ENCODE measurements at places on chromosomes 7 and 10.
A peak's percentile ranks its signal among the peaks of the same experiment; 100 is the strongest.

DNA sequence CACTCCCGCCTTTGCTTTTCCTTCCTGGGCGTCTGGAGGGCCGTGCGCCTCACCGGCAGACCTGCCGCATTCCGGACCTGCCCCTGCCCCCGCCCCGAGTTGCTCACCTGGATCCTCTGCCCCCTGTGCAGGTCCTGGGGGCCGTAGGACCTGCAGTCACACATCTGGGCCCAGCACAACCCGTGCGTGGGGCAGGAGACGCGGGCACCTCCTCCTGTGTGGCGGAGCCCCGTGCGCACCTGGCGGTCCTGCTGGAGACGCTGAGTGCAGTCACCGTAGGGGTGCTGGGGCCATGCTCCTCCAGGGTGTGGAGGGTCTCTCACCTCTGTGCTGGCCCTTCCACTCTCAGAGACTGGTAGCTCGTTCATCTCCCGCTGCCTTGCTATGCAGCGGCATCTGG is 85.5 kb downstream of the DNAJB6 start:
- no peak for ATAC-seq

- ATAC-seq, result no peak
Observed at GRCh38 chr10:6274040-6274439, 71.3 kb downstream of the PFKFB3 start.

- no peak for ATAC-seq
Observed at GRCh38 chr7:158164101-158165095, 423.2 kb downstream of the PTPRN2 start.

DNA sequence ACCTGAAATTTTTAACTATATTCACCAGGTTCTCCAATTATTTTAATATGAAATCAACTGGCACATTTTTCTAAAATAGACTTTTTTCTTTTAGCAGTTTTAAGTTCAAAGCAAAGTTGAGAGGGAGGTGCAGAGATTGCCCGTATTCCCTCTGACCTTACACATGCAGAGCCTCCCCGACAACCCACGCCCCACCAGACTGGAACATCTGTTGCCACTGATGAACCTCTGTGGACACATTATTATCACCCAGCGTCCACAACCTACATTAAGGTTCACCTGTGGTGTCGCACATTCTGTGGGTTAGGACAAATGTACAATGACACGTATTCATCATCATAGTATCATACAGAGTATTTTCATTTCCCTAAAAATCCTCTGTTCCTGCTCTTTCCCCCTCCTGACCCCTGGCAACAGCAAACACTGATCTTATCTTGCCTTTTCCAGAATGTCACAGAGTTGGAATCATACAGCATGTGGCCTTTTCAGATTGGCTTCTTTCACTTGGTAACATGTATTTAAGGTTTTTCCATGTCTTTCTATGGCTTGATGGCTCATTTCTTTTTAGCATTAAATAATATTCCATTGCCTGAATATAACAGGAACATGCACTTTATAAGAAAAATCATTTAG is 37.1 kb downstream of the COBL start:
- no peak for ATAC-seq

DNA sequence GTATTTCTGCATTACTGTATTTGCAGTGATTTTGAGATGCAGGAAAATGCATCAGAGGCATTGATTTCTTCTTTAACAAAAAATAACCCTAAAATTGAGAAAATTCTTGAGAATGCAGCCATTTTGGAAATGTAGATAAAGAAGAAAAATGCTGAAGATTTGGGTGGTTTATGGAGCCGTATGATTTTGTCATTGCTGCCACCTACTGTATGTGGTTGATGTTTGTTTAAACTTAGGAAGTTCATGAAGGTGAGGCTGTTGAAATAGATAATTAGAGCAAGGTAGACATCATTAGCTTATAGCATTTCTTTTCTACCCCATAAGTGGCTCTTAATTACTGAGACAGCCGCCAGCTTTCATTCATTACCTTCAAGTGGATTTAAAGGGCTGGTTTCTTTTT is 92.1 kb upstream of the SAMD8 start:
- ATAC-seq, result no peak

- no peak for ATAC-seq
Observed at GRCh38 chr7:102190776-102191350, 95.8 kb upstream of the SH2B2 start.

GRCh38 chr7:12620371-12620770 is 49.9 kb downstream of the SCIN start:
- ATAC-seq, result no peak

DNA sequence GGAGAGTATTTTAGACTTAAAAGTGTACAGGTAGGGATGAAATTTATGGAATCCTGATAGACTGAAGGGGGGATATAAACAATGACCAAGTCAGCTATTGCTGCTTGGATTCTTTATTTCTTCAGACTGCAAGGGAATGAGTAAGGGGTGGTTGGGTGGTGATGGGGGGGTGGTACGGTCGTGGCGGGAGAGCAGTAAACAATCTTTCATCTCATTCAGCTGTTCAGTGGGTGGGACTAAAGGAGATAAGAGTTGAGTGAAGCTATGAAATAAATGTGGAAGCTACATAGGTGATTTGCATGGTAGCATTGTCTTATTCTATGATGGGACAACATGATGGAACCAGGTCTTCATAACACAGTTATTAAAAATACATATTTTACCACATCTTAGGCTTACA is 1.8 kb downstream of the SEPTIN7 start:
- ATAC-seq, result no peak

DNA sequence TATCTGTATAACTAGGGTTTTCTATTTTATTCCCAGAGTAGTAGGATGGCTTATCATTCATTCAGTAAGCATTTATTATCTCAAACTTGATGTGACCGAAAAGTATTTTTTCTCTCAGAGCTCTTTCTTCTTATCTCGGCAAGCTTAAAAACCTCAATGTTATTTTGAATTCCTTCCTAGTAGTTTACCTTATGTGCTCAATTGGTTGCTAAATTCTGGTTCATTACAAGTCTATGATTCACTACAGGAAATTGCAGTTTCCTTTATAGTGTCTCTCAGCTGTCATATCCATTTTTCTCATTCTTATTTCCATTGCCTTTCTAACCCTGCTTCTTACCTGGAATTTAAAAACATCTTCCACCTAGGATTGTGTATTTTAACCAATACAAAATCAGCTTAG is 12.6 kb upstream of the ICA1 start:
- ATAC-seq, result no peak

DNA sequence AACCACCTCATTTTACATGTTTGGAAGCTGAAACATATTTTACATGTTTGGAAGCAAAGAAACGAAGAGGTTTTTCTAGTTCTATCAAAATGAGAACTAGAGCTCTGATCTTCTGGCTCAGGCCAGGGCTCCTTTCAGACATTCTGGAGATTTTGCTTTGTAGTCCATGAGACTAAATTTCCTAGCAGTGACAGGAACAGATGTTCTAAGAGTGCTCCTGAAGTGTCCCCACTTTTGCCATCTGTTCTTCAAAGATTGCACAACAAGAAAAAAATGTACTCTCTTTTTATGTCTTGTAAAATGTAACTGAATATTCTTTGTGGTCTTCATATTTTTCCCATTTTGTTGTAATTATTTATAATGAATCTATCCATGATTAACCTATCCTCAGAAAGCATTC is 196.4 kb upstream of the PCLO start:
- no peak for ATAC-seq

- ATAC-seq, result no peak
Observed at GRCh38 chr7:45457591-45457990, 116.6 kb upstream of the ADCY1 start.

GRCh38 chr7:22765609-22766008 is 38.6 kb downstream of the IL6 start:
- no peak for ATAC-seq

- no peak for ATAC-seq
Observed at GRCh38 chr10:104234934-104235333, 2.8 kb upstream of the CFAP43 start.

GRCh38 chr7:47557694-47558670 is 23.9 kb downstream of the TNS3 start:
- peak; percentile 59 for ATAC-seq

DNA sequence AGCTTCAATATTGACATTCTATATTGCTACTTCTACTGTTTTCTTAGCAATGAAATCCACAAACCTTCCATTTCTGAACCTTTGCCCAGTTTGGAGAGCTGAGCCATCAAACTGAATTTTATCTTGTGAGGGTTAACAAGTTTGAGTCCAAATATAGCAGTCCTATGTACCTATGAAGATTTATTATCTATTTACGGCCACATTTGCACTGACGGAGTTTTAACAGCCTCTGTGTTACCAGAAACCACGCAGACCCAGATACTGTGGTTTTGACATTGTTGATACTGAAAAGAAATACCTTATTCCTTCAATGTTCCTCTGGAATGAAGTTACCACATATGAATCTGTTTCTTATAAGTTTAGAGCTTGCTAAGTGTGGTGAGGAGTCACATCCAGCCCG is 172.6 kb downstream of the FGFR2 start:
- no peak for ATAC-seq

GRCh38 chr7:83996879-83997278 is 197.7 kb downstream of the SEMA3A start:
- no peak for ATAC-seq

DNA sequence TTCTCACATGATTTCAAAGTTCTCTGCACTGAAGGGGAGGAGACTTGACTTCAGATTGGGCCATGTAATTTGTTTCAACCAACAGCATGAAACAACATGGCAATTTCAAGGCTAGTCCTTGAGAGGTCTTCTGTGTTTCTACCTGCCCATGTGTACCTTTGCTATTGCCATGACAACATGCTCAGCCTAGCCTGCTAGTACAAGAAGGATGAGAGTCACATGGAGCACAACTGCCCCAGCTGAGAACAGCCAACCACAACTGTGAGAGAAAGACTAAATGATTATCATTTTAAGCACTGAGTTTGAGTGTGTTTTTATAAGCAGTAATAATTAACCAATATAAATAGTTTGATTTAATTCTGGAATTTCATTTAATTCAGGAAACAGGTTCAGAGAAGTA is 41.9 kb downstream of the ANKMY2 start:
- ATAC-seq, result no peak

- ATAC-seq, result no peak
Observed at GRCh38 chr7:10429511-10429910, 544.2 kb upstream of the PHF14 start.

DNA sequence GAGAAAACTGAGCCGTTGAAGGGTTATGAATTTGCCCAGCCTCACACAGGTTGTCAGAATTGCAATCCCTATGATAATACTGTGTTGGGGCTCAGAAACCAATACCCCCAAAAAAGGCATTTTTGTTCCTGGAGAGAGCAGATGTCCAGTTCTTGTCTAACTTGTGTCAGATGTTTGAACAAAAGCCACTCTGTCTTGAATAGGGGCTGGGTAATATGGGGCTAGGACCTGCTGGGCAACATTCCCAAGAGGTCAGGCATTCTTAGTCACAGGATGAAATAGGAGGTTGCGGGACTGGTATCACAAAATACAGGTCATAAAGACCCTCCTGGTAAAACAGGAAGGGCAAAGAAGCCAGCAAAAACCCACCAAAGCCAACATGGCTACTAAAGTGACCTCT is 482.1 kb downstream of the IPMK start:
- no peak for ATAC-seq

DNA sequence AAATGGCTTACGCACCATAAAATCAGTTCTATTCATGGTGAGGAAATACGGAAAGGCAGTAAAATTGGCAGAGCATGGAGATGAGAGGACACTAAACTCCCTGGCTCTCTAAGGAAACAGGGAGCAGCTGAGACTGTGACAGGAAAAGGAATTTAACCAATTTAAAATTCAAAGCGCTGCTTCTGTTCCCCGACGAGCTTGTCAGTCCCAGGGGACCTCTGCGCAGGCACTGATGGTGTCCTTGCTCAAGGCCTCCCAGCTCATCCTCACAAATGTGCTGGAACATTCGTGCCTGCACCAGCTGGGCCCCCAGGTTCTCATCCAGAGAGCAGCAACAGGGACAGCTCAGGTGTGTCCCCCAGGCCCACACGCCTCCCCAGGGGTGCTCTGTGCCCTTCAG is 101.4 kb downstream of the MAD1L1 start:
- ATAC-seq, result no peak

- no peak for ATAC-seq
Observed at GRCh38 chr7:33671531-33672262, 233.6 kb upstream of the BMPER start.

DNA sequence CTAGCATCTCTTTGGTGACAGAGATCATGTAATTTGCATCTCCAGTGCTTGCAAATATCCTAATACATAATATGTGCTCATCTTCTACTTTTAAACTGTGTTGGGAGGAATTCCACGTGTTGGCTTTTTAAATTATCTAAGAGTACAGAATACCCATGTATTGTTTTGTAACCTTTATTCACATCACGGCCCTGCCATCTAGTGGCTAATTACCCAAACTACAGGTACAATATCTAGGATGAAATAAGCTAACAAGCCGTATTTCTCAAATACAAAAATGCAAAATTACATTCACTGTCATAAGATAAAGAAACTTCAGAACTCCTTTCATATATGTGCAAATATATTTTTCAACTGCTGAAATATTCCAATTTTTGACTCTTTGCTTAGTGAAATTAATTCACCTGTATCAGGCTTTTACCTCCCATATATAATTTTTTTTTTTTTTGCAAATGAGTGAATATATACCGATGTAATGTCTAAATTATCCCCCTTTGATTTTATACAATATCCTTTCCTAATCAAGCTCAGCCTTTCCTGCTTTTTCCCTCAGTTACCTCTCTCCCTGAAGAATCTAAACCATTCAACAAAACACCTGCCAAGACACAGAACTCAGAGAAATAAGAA is 30.3 kb upstream of the LSM8 start:
- ATAC-seq, result no peak

DNA sequence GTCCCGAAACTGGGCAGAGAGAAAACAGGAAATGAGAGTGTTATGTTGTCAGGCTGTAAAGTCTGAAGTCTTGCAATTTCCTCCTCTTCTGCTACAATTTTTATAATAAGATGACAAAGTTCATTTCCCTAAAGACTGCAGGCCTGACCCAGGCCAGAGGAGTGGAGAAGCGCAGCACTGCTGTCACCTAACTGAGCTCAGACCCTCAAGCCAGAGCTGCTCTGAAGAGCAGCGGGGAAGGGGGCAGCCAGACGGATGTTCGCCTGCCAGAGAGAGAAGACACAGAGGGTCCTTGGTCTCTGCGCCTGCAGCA is 12.6 kb upstream of the AOAH start:
- peak; percentile 13 for ATAC-seq

Data from gastroesophageal sphincter (tissue), 4 donors.